ENCODE measurements at places on chromosomes 11 and 22.

DNA sequence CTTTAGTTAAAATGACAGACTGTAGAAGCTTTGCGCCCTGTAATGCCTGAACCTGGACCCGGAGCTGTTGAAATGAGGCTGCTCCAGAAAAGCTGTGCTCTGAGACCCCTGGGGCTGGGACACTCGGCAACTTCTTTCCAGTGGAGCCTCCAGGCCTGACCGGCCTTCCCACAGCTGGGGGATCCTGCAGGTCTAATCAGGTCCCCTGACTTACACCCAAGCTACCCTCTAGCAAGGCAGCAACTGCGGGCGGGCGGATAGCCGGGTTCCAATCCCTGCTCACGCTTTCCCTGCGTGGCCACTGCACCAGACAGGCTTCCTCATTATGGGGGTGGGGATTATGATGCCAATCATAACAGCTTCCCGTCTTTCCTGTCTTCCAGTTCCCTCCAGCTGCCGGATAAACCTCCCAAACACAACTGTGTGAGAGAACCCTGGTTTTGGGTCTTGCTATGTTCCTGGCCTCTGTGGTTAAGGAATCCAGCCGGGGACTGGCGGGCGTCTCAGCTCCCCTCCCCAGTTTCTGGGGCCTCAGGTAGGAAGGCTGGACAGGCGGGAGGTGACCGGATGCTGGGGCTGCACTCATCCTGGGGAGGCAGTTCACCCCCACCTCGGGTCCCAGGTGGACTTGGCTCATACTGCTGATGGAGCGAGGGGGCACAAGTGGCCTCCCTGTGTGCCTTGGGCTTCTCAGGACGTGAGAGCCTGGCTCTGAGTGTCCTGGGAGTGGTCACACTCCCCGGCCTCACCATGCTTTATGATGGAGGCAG lies 38.6 kb downstream of the PARVG start:
- DNase-seq, result no peak

- no peak for DNase-seq
Measured at GRCh38 chr22:30208631-30209603, 37.6 kb downstream of the LIF start.

DNA sequence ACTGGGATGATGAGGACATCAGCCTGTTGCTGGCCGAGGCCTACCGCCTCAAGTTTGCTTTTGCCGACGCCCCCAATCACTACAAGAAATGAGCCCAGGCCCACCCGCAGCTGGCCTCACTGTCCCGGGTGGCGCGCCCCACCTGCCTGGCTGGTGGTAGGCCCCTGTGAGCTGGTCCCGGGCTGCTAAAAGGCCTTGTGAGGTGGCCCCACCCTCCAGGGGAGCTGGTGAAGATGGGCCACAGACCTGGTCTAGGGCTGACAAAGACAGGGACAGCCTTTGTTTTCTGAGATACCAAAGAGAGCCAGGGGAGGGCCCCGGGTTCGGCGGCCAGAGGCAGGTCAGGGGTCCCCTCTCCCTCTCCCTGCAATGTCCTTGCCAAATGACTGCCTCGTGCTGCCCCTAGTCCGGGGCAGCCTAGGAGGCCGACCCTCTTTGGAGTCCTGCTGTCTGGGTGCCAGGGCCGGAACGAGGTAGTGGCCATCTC lies 411.1 kb downstream of the TBC1D22A start:
- DNase-seq, result peak; percentile 53

DNA sequence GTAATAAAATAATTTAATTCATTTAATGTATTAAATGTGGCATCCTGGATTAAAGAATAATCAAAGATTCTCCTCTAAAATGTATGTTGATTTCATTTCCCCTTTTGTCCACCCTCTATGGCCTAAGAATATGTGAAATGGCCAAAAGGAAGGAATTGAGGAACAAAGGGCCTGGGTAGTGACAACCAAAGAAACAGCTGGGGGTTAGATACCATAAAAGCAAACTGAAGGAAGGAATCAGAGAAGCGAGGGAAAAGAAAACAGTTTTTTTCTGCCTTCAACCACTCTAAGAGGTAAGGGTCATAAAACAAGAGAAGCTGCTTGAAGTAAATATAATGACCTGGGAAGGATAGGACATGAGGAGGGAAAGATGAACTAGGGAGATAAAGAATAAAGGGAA lies 139.3 kb downstream of the FAM76B start:
- DNase-seq, result no peak

DNA sequence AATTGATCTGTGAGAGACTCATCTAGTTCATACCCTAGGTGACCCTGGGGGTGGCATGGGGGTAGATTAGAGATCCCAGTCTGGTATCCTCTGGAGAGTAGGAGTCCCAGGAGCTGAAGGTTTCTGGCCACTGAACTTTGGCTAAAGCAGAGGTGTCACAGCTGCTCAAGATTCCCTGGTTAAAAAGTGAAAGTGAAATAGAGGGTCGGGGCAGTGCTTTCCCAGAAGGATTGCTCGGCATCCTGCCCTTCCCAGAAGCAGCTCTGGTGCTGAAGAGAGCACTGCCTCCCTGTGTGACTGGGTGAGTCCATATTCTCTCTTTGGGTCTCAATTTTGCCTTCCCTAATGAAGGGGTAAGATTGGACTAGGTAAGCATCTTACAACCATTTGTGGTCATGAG lies 653 bp downstream of the IL18BP start:
- DNase-seq, result no peak

GRCh38 chr11:2092956-2093412 lies 46.2 kb downstream of the IGF2 start:
- peak; percentile 83 for DNase-seq

- no peak for DNase-seq
Measured at GRCh38 chr11:47430524-47430923, 4.3 kb upstream of the PSMC3 start.

DNA sequence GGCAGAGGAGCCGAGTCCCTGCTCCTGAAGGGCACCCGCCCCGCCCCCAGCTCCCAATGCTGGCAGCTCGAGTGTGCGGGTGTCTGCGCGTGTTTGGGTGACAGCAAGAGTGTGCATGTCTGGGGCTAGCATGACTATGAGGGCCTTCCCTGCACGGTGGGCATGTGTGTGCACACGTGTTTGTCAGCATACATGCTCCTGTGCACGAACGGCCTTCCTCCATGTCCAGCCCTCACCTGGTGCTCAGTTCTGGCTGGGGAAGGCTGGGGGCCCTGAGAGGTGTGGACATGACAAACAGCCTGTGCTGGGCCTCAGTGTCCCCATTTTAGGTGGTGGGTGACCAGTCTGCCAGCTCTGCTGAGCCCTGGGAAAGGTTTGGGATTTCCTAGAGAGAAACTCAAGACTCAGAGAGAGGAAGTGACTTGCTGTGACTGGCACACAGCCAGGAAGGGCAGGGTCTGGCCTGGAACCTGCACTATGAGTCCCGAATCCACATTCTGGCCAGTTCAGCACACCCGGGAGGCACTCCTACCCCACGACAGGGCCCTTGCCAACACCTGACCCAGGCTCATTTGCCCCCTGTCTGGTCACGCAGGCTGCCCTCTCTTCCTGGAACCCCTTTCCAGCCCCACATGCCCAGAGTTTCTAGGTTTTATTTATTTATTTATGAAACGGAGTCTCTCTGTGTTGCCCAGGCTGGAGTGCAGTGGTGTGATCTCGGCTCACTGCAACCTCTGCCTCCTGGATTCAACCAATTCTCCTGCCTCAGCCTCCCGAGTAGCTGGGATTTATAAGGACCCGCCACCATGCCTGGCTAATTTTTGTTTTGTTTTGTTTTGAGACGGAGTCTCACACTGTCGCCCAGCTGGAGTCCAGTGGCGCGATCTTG lies 3.3 kb upstream of the SHISA8 start:
- DNase-seq, result no peak

- no peak for DNase-seq
Measured at GRCh38 chr22:39721206-39722031, 150.9 kb downstream of the CACNA1I start.

DNA sequence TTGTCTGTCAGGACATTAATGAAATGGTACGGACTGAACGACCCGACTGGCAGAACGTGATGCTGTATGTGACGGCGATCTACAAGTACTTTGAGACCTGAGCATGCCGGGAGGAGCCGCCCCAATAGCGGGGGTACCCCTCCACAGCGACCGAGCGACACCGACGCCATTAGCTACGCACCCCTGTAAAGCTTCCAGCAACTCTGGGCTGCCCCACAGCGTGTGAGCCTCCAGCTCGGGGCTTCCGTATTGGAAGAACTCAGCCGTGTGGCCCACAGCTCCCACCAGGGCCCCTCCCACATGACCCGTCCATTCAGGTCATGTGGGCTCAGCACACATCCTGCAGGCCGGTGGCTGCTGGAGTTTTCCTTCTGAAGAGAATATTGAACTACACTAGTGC lies 12.9 kb upstream of the ADORA2A start:
- no peak for DNase-seq

DNA sequence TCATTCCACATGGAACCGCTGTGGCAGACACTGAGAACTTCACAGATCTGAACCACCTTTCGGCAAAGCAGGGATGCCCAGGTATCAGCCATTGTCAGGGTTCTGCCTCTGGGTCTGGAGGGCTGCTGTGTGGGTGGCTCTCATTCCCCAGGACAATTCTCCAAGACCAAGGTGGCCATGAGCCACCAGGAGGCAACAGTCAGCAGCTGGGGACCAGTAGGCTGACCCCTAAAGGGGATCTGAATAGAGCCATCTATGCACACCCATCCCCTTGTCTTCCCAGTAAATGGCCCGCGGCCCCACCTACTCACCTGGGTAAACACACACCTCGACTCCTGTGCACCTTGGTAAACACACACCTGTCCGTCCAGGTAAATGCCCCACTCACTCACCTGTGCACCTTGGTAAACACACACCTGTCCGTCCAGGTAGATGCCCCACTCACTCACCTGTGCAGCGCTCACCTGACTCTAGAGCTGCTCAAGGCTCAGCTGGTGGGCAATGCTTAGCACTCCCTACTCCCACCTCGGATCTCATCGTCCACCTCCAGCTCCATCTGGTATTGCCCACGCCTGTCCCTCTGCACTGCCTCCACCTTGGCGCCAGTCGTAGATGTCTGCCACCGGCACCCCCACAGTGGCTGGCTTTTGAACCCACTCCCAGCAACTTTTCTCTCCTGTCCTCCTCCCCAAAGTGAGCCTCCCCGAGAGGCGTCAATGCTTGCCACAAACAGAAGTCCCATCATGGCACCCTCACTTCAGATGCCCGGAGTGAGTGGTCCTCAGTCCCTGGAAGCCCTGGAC lies 10.2 kb downstream of the SLC25A1 start:
- DNase-seq, result no peak

GRCh38 chr22:42217752-42218280 lies 52.6 kb downstream of the TCF20 start:
- DNase-seq, result no peak

DNA sequence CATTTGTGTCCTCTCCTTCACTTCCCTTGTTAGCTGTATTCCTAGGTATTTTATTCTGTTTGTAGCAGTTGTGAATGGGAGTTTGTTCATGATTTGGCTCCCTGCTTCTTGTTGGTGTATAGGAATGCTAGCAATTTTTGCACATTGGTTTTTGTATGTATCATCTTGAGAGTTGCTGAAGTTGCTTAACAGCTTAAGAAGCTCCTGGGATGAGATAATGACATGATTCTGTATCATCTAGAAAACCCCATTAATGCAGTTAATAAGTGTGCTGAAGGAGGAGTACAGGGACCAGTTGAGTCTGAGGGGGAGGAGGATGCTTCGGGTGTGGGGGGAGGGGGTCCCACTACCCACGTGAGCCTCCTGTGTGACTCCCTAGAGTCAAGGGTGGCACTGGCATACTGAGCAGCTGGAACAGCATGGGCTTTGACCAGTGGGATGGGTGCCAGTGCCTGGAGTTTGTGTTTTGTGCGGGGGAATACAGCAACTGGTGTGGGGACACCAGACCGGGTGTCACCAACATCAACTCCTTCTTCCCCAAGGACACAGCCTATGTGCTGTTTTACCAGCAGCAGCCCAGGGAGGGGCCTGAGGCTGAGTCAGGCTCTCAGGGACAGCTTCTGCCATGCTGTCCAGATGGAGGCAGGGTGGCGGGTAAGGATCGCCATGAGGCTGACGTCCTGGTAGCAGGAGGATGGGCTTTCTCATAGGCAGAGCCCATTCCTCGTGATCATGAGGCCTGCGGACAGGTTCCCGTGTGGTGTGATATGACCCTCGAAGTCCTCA lies 24.1 kb downstream of the USP35 start:
- DNase-seq, result no peak

GRCh38 chr22:44493206-44493605 lies 4.8 kb downstream of the RTL6 start:
- peak; percentile 74 for DNase-seq

GRCh38 chr11:61082062-61082870 lies 20.0 kb upstream of the CD5 start:
- no peak for DNase-seq

- no peak for DNase-seq
Measured at GRCh38 chr22:23233752-23234408, 53.6 kb downstream of the BCR start.

Measured in naive thymus-derived CD8-positive, alpha-beta T cell (primary cell).